LNCaP clone FGC (cell line): ENCODE measurements at places on chromosomes 2 and 18.

DNA sequence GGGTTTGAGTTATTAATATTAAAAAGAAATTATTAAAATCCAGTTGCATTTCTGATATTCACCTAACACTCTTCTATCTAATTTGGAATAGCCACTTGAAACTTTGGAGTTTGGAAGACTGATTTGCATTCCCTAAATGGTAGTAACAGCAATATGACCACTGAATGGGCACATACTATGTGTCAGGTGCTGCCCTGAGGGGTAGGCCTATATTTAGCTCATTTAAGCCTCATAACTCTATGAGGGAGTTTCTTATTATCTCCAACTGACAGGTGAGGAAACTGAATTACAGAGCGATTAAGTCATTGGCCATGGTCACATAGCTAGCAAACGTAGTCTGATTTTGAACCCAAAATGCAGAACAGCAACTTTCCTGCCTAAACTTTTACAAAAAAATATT lies 77.3 kb downstream of the VWA3B start:
- no peak for DNase-seq

DNA sequence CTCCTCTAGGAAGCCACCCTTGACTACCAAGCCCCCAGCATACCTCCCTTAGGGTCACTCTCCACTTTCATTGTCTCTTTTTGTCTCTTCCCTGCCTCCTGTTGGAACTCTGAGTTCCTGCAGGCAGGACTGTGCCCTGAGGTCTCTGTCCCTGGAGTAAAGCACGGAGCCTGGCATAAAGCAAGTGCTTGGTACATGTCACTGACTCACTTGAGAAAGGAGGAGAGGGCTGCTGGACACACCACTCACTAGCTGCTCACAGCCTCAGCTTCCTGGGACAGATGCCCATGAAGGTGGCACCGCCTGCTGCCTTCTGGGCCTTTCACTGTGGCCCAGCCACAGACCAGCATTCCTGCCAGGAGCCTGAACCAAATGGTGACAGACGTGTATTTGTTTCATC lies 64.4 kb downstream of the RPIA start:
- DNase-seq: no peak

DNA sequence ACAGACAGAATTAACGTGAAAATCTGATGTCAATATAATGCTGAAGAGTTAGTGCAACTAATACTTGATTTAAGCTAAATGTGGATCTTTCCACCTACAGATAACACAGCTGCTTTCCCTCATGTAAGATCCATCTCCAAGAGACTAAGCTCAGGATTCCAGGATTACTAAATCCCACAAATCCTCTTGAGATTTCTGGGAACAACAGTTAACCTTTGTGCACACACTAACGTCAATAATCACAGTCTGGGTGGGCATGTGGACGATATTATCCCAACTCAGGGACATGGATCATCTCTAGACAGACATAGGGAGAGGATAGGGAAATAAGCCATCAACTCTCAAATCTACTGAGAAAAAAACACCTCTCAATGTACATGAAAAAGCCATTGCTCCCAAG lies 432.6 kb downstream of the SATB2 start:
- no peak for DNase-seq

DNA sequence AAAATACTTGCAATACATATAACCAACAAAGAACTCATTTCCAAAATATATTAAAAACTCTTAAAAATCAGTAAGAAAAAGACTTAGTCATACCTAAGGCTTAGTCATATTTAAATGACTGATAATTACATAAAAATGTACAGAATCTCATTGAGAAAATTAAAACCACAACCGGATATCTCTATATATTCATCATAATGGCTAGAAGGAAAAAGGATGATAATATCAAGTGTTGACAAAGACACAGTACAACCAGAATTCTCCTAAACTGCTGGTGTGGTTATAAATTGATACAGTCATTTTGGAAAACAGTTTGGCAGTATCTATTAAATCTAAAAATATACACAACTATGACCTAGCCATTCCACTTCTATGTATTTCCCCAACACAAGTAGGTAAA lies 27.1 kb upstream of the IHH start:
- no peak for DNase-seq

GRCh38 chr18:70188113-70188512 lies 17.4 kb downstream of the RTTN start:
- no peak for DNase-seq

DNA sequence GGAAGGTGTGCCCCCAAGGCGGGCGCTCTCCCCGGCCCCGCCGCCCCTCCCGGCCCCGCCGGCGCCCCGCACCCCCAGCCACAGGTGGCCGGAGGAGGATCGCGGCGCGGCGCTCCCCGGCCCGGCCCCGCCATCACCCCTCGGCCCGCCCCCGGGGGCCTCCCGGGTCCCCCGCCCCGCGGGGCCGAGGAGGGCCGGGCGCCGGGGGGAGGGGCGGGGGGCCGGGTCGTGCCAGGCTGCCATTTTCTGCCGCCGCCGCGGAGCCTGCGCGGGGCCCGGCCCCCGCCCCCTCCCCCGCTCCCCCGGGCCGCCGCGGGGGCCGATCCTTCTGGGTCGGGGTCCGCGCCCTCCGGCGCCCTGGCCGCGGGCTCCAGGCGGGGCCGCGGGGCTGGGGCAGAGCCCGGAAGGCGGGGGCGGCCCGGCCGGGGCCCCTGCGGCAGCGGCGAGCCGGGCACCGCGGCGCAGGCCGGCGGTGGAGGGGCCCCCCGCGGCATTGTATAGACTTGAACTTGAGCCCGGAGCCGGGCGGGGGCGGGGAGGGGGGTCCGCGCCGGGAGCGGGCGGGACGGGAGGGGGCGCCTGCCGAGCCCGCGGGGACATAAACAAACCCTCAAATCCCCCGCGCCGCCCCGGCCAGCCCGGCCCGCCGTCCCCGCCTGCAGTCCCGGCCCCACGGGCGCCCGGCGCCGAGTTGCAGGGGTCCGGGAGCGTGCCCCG lies 556 bp downstream of the DNMT3A start:
- DNase-seq: no peak

- no peak for DNase-seq
These were observed 105.4 kb upstream of the LGALSL start for GRCh38 chr2:64348386-64349130.
